ENCODE measurements at places on chromosomes 3 and 15.

DNA sequence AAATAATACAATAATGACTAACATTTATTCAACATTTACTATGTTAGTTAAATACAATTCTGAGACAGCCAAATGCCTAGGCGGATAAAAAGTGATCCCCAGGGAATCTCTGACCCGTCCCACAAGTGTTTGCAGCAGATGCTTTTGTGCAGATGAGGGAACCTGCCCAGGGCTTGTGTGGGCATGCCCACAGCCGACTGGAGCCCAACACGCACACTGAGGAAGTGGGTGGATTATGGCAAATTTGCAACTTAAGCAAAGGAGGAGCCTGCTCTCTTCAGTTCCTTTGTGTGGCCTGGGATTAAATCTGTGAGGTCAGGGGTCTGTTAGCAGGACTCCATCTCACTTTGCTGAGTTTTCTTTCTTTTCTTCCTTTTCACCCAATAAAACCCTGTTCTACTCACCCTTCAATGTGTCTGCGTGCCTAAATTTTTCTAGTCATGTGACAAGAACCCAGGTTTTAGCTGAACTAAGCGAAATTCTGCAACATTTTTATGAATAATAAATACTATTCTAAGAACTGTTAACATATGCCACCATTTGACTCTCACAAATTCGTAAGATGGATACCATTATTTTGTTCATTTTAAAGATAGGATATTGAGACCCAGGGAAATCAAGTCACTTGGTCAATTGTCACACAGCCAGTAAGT is 13.9 kb upstream of the RTP1 start:
- DNase-seq, result no peak

DNA sequence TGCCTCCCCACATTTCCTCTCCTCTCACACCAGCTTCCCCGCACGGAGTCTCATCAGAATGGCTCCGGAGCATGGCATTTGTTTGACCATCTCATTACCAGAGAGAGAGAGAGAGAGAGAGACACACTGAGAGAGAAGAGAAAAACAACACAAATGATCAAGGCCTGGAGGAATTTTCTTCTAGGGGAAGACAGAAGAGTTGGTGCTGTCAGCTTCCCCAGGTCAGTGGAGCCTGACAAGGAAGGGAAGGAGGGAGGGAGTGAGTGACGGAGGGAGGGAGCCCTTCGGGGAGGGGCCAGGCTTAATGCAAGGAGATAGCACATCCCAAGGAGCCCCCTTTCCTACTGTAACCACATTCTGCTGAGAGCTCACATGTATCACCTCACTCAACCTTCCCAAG is 9.1 kb downstream of the ST8SIA2 start:
- peak; percentile 29 for DNase-seq

DNA sequence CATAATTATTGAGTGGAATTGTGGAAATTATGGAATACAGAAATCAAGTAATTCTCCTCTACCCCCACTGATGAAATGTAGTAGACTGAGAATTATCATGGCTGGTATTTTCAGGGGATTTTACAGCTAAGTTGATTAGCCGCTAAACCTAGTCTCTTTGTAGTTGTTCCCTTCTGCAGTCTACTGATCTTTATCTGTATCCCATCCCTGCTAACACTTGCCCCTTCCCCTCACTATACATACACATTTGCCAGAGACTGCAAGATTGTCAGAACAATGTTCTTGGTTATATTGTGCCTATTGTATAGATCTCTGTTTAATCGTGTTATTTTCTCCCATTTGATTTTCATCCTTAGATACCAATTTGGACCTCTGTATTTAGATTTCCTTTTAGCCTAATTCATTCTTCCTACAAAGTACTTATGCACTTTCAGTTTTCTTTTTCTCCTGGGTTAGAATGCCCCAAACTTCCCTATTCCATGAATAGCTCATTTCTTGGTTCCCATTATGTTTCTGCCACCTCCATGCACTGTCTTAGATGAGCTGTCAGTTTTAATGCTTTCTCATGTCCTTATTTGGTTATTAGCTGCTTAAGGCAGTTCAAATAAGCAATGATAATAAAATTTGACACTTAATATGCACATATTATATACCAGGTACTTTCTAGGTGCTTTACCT is 86.9 kb downstream of the CDIN1 start:
- DNase-seq, result no peak

DNA sequence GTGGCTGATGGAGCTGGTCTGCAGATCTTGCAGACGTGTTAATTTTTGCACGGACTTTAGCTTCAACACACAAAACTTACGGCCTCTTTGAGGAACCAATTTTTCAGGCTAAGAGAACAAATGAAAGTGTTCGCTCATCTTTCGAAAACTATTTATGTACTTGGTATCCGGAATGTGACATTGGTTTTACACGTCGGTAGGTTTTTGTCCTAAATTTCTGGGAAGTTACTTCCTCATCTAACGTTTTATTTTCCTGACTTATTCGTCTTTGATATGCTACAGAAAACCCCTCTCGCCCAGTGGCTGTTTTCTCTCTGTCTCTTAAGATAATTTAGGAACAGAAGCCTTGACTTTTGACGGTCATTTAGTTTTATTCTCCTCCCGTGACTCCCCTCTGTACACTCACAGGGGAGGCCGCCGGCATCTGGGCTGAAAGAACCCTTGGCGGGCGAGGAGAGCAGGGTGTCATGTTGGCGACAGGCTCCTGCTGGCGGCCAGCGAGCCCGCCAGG is 834 bp upstream of the GREM1 start:
- no peak for DNase-seq

DNA sequence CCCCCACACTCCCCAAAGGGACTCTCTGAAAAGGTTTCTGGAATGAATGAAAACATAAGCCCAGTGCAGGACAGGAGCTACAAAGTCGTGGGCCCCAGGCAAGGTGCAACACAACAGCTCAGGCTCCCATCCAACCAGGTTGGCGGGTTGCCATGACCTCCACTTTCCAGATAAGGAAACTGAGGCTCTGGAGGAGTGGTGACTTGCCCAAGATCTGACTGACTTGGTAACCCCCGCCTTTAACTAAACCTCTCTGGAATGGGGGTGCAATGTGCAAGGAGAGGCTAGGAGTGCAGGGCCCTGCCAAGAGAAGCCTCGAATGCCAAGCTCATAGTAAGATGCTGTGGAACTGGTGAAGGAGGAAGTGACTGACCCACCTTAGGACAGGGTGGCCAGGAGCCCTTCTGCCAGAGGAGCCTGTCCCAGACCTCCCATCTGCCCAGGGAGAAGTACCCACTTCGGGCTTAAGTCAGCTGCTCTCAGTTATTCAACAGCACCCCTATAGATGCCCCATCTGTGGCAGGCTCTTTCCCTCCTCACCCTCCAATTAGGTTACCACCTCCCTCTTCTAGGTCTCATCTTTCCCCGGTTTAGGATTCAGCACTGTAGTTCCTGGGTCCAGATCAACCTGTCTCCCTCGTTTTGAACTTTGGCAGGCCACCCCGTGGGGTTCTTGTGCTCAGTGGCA is 553 bp upstream of the TNNC1 start:
- DNase-seq, result no peak

- DNase-seq, result no peak
These were observed 45.9 kb downstream of the HRH1 start for GRCh38 chr3:11199902-11200845.

GRCh38 chr15:91852741-91853510 is 582 bp upstream of the SLCO3A1 start:
- DNase-seq, result no peak

- DNase-seq, result no peak
These were observed 309.9 kb upstream of the THBS1 start for GRCh38 chr15:39270934-39271333.

DNA sequence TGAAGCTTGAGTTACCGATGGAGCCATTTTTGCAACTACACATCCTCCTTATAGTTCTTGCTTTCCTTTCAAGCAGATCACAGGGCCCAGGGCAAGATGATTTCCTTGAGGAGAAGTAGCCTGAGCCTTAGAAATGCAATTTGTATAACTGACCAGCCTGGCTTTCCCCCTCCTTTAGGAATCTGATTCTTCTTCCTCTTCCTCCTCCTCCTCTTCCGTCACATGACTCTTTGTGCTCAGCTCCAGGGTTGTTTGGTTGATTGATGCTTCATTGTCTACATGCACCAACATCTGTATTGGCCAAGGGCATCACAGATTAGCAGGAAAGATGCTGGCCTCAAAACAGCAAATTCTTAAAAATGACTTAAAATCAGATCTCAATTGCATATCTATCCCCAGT is 3.3 kb downstream of the SNAPC5 start:
- no peak for DNase-seq

GRCh38 chr3:8869613-8870012 is 93.7 kb downstream of the RAD18 start:
- DNase-seq, result peak; percentile 100

DNA sequence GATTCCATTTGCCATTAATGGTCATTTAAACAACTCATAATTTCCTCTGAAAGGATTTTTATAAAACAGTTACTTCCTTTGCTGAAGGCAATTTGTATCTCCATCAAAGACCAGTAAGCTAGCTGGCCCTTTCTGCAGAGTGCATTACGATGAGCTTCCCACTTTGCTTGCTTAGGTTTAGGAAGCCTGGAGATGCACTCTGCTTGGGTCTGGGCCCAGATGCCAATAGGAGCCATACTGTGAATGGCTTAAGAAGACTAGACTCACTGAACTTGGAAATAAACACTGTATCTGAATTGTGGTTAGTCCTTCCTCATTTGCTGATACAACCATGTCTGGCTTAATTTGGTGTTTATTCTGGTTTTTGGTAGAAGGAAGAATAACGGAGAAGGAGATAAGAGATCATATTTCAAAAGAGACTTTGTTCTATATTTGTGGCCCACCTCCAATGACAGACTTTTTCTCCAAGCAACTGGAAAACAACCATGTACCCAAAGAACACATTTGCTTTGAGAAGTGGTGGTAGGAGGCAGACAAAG is 38.1 kb downstream of the OXNAD1 start:
- DNase-seq, result no peak

DNA sequence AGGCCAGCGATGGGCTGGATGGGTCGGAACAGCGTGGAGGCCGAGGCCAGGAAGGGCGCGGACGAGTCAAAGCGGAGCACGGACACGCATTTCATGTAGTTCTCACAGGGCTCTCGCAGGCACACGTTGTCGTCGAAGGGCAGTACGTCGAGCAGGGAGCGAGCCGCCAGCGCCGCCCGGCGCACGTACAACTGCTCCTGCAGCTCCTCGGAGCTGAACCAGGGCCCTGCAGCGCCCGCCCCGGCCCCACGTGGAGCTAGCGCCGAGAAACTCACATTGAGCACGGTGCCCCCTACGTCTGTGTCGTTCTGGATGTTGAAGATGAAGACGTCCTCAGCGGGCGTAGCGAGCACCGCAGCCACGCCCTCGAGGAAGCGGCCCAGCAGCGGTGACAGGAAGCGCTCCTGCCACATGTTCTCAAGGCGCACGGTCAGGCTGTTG is 5.8 kb downstream of the CELSR3 start:
- DNase-seq, result no peak

- DNase-seq, result peak; percentile 40
These were observed 16.2 kb downstream of the NISCH start for GRCh38 chr3:52471371-52472238.

DNA sequence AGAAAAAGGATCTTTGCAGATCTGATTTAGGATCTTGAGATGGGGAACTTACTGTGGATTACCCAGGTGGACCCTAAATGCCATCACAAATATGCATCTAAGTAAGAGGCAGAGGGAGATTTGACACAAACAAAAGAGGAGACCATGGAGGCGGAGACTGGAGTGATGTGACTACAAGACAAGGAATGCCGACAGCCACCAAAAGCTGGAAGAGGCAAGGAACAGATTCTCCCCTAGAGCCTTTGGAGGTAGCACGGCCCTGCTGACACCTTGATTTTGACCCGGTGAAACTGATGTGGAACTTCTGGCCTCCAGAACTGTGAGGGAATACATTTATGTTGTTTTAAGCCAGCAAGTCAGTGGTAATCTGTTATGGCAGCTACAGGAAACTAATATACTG is 44.0 kb downstream of the GASK1A start:
- no peak for DNase-seq

DNA sequence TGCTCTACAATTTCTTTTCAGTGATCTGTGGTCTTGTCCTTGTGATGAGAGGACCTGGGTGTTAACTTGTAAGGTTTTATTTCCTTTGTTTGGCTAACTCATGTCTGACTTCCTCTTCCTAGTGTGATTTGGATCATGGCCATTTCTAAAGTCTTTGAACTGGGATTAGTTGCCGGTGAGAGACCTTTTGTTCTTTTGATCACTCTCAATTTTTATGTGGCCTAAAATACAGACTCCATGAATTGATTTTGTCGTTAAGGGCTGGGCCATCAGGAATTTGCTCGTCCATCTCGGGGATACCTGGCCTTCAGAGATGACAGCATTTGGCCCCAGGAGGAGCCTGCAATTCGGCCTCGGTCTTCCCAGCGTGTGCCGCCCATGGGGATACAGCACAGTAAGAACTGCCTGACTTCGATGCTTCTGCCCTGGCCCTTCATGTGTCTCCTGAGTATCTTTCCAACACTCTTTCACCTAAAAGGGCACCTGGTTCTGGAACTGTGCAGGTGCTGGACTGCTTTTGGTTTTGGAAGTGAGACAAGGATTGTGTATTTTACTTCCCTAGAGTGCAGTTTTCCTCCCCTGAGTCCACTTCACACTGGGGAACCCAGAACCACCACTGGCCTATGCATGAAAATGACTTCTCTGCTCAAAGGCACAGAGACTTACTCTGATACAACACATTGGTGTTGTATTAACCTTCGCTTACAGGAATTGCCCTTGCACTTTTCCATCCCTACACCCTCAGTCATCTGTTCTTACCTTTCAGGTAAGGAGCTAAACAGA is 13.1 kb upstream of the LRRC2 start:
- no peak for DNase-seq

- DNase-seq, result peak; percentile 81
These were observed 280.2 kb upstream of the ICE2 start for GRCh38 chr15:60758961-60759729.

GRCh38 chr3:159825216-159825854 is 163.3 kb upstream of the IL12A start:
- peak; percentile 55 for DNase-seq

DNA sequence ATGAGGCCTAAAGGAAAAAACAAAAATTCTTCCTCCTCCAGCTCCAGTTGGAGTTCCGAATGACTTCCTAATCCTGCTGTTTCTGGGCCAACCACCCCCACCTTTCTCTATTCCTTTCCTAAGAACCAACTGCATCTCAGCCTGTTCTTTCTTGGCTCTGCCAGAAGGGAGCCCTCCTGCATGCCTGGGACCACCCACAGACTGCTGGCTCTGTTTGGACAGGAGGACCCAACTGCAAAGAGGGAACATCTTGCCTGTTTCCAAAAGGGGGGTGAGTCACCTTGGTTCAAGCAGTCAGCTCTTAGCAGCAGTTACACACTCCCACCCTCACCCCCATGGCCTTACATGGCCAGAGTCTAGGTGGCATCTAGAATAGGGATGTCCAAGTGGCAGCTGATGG is 116.0 kb upstream of the PRICKLE2 start:
- DNase-seq, result no peak

DNA sequence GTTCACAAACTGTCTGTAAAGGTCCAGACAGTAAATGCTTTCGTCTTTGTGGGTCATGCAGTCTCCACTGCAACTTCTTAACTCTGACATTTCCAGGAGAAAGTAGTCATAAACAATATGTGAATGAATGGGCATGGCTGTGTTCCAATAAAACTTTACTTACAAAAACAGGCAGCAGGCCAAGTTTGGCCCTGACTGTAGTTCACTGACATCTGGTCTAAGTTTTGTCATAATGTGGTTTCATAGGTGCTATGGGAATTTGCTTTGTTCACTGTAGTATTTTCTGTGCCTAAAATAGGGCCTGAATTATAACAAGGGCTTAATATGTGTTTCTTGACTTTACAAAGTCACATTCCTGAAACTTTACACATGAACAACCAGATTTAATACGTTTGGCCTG is 186.0 kb upstream of the KBTBD8 start:
- no peak for DNase-seq

- DNase-seq, result no peak
These were observed 232.5 kb downstream of the SUCLG2 start for GRCh38 chr3:67421912-67422311.

GRCh38 chr3:106577241-106577640 is 708.4 kb upstream of the CBLB start:
- no peak for DNase-seq

All from renal cortical epithelial cell (primary cell).